ENCODE measurements at places on chromosomes 5 and 9.

DNA sequence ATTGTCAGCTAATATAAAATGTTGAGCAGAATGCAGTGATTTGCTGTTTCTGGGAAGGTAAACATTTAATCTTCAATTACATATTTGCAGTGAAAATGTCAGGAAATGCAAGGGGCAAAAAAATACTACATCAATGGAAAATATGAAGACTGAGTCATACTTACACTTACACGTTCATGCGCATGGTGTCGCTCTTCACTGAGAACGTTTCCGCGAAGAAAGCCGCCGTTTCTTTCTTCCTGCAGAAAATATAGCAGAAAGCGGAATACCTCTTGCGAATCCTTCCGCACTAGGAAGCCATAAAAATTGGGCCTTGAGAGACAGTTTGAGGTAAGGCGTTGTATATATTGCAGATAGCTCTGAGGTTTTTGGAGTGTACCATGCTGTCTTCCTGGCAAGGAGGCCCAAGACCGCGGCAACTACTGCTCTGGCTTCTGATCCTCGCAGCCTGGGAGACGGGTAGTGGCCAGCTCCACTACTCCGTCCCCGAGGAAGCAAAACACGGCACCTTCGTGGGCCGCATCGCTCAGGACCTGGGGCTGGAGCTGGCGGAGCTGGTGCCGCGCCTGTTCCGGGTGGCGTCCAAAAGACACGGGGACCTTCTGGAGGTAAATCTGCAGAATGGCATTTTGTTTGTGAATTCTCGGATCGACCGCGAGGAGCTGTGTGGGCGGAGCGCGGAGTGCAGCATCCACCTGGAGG is at the start of gene PCDHA13:
Gene PCDHA13 (plus strand): TSS at position 236 of the 702 bp plus-strand sequence. CDS start 145 bp downstream, at position 381.
- DNase-seq, result no peak

- DNase-seq, result no peak
Measured at GRCh38 chr9:112700085-112700484, 17.8 kb downstream of the INIP start.

DNA sequence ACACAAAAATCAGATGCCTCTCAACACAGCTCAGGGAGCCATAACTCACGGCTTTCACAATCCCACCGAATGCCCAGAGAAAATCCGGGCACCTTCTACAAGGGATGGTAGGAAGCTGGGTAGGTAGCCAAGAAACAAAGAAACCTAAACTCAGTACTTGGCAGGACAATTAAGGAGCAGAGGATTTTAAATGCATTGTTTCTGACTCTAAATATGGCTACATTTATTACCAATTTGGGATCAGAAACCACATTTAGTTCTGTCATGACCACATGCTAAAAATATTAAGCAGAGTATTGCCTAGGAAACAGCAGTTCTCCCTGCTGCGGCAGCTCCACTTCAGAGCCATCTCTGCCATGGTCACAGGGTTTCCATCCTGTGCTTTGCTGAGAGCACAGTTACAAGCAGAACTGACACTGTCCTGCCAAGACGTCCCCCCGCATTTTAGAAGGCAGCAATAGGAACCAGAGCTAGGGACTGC is 57.5 kb downstream of the SIL1 start:
- no peak for DNase-seq

DNA sequence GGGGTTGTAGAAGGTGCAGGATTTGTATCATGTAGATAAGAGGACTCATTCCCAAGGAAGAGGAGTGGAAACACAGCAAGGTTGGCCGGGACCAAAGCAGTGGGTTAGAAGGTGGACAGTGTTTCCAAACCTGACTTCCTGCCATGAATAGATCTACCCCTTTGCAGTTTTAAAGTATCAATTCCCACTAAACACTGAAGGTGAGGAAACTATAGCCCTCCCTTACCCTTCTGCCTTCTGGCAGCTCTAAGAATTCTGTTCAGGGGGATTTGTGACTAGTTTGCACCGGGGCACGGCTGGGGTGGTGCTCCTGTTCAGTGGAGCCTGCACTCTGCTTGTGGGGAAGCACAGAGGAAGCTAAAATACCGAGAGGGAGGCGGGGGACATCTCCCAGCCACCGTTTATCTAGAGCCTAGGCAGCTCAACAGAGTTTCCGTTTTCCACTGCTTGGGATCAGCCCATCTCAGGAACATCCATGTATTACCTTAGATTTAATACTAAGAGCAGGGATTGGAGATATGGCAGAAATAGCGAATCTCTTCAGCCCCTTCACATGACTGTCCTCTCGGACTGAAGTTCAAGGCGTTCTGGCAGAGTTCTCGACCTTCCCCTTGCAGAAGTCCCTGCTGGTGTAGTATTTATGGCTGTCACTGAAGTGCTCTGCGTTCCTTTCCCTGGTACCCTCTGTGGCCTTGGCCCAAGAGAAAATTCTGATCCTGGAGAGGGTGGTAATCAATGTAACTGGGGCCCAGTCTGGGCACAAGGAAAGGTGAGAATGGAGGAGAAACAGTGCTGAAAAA is 5.4 kb downstream of the ISL1 start:
- no peak for DNase-seq

DNA sequence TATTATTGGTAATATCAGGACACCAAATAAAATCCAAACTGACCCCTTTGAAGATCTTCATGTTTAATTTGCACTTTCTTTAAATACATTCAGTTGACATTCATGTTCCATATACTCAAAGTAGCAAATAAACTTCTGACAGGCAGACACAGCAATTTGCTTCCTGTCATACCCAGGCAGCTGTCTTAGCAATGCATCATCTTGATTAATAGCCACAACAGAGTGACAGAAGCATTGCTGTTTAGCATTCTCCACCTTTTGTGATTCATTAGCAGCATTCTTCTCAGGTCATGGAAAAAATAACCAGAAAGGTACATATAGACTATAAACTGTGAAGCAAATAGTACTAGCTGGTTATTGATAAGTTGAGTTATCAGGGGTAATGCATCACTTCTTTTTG is 366.8 kb downstream of the CYLC2 start:
- no peak for DNase-seq

DNA sequence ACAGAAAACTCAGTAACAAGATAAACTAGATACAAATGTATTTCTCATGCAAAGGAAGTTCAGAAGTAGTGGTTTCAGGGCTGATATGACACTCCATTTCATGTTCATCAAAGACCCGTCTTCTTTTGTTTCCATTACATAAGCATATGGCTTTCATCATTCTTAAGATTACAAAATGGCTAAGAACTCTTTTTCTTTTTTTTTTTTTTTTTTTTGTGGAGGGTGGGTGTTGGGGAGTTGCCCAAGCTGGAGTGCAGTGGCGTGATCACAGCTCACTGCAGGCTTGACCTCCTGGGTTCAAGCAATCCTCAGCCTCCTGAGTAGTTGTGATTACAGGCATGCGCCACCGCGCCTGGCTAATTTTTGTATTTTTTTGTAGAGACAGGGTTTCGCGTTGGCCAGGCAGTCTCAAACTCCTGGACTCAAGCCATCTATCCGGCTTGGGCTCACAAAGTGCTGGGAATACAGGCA is 22.0 kb upstream of the PTBP3 start:
- DNase-seq, result no peak

DNA sequence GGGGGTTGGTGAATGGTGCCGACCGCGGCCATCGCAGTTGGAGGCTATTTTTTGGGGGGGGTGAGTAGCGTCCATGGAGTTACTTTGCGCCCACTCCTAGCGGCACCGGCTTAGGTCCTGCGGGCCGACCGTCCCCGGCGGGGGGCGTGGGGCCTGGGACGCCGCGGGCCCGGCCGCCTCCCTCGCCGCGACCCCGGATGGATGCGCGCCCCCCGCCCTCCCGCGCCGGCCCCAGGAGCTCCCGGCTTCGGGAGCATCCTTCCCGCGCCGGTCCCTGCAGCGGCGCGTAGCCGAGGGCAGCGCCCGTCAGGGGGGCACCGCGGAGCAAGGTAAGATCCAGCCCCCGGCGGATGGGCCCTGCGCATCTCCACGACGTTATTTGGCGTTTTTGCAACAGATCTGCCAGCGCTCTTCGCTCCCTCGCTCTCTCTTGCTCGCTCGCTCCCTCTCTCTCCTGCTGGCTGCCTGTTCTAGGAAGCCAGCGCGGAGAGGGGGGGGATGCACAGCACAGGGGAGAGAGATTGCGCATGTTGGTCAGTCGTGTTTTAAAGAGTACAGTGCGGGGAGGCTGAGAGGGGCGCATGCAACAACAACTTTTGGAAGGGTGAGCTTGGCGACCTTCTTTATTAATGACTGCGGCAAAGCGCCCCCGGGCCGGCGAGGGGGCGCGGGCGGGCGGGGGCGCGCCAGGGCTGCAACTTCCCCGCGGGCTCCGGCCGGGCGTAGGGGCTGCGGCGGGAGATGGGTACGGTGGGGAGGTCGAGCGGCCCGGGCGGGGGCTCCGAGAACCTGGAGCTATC is 413 bp downstream of the JADE2 start:
- peak; percentile 32 for DNase-seq

- no peak for DNase-seq
Measured at GRCh38 chr5:107486489-107486888, 184.2 kb downstream of the EFNA5 start.

DNA sequence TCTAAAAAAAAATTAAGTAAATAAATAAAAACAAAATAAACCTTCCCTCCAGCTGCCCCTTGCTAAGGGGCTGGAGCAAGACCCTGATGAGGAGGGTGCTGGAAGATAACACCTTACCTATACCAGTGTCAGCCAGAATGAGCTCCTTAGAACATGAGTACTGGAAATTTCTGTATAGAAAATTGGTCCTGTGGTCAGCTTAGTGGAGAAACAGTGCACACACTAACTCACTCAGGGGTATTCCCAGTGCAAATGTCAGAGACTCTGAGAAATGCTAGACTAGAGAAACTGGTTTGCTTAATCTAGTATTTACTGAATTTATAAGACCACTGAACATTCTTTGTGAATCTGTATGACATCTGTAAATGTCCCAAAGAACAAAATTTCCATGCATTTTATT is 62.1 kb upstream of the CTXN3 start:
- DNase-seq, result no peak

DNA sequence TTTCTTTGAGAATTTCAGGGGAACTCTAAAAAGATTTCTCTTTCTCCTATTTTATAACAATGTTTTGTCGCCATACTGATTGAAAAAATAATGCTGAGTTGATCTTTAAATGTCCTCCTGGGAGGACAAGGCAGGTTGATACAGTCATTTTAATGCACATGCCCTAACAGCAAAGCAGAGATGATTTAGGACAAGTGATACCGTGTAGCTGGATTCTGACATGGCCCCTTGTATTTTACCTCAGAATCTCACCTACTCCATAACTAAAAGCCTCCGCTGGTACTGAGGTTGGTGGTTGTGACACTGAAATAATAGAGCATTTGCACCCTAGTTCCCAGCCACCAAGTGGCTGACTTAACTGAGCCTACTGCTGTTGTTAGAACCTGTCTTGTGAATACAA is 811 bp upstream of the LRRTM2 start:
- no peak for DNase-seq

All from NCI-H187 (cell line).